ENCODE measurements at places on chromosomes 6 and 20.

GRCh38 chr6:37965964-37966676 lies 146.6 kb downstream of the ZFAND3 start:
- H3K36me3 ChIP-seq = peaks cover 27% of the 10 kb centered on the region
- H3K27ac ChIP-seq = no peak overlapping the region
- DNase-seq = no peak
- peaks cover 3% of the 10 kb centered on the region for H3K4me1 ChIP-seq

DNA sequence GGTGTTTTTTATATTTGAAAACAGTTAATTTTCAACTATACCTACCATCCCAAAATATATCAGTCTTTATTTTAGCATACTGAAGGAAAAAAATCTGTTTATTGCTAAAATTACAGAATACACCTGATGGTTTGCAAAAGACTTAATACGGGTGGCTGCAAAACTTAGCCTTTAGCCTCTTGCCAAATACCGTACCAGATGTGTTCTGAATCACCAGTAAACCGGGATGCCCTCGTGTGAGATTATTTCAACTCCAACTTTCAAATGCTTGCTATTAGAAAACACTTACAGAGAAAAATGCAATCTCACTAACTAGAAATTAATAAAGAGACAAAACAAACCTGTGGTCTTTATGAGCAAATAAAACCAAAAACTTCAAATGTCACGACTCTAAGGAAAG lies 36.0 kb downstream of the REV3L start:
- no peak for DNase-seq
- H3K36me3 ChIP-seq = no peaks in the 10 kb centered on the region
- peaks cover 69% of the 10 kb centered on the region for H3K27me3 ChIP-seq
- no peak overlapping the region for H3K27ac ChIP-seq

DNA sequence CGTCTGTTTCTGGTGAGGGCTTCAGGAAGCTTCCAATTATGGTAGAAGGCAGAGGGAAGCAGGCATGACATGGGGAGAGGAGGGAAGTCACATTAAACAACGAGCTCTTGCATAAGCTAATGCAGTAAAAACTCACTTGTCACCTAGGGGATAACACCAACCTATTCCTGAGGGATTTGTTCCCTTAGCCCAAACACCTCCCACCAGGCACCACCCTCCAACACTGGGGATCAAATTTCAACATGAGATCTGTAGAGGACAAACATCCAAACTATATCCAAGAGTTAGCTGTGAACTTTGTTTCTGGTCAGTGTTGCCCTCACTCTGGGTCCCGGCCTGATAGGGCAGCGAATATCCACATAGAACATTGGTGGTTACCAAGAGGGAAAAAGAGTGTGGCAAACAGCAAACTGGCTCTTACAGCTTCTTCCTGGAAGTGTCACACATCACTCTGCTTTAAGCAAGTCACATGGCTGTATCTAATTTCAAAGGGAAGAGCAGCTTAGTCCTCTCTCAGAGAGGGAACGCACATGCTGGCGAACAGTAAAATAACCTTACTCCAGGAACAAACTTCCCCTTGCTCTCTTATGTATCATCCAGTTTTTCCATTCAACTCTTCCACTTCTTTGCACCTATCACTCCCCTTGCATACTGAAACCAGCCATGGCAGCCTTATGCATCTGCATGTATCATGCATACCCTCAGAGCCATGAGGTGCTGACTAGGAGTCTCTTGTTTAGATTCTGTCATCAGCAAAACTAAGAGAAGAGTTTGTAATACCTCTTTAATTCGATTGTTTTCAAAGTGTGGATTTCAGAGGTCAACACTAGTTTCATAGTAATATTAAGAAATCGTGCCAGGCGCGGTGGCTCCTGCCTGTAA lies 4.8 kb upstream of the MOCS1 start:
- peaks cover 19% of the 10 kb centered on the region for H3K4me1 ChIP-seq
- no peaks in the 10 kb centered on the region for H3K36me3 ChIP-seq
- peak overlapping the region; percentile 10 for H3K27ac ChIP-seq
- peaks cover 15% of the 10 kb centered on the region for H3K27me3 ChIP-seq

DNA sequence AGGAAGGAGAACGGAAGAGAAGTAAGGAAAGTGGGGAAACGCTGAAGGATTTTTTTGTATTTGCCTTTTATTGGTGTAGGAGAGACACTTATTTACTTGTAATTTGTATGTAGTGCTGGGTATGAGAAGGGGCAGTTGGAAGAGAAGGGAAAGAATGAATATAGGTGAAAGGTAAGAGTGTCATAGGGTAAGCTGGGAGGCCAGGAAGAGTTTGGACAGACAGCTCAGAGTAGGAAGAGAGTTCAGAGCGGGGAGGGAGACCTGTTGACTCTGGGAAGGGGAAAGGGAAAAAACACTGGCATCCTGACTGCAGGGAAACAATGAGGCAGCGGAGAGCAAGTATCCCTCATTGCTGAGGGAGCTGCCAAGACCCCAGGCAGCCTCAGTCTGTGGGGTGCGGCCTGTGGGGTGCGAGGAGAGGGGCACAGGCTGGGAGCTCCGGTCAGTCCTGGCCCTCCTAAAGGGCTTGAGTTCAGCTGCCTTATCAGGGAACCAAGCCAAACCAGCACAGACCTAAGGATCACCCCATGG lies 3.1 kb downstream of the TRAF3IP2 start:
- H3K4me1 ChIP-seq = peaks cover 39% of the 10 kb centered on the region
- peak overlapping the region; percentile 20 for H3K4me3 ChIP-seq
- H3K27me3 ChIP-seq = no peaks in the 10 kb centered on the region
- DNase-seq = no peak
- H3K36me3 ChIP-seq = peaks cover 3% of the 10 kb centered on the region

DNA sequence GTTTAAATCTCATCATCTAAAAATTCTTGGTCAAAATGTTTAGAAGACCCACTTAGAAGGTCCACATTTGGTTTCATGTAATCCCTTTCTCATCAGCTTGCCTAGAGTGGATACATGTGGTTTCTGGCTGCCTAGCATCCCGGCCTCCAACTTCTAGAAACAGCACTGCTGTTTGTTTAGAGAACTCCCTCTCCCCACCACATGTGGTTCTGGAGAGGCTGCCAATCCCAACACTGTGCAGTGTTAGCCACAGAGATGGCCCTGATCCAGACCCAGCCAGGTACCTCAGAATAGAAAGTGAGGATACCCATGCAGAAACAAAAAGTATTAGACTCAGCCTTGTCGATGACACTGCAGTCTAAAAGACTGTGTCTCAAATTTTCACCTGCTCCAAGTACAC lies 241.8 kb downstream of the BCKDHB start:
- H3K4me1 ChIP-seq = no peaks in the 10 kb centered on the region
- no peak for DNase-seq
- no peaks in the 10 kb centered on the region for H3K36me3 ChIP-seq
- H3K27ac ChIP-seq = no peak overlapping the region

- H3K27me3 ChIP-seq = no peaks in the 10 kb centered on the region
- no peak overlapping the region for H3K4me3 ChIP-seq
- no peak for DNase-seq
- H3K36me3 ChIP-seq = peaks cover 4% of the 10 kb centered on the region
These were observed 704.4 kb upstream of the SLC35B3 start for GRCh38 chr6:9139746-9140145.
